ENCODE measurements at places on chromosomes 7 and 10.

- DNase-seq: no peak
Measured at GRCh38 chr10:116489460-116489859, 56.3 kb upstream of the PNLIP start.

GRCh38 chr7:50342616-50343114 lies 38.1 kb downstream of the IKZF1 start:
- DNase-seq: peak; percentile 43

GRCh38 chr7:137950263-137950621 lies 51.6 kb downstream of the CREB3L2 start:
- DNase-seq: no peak

GRCh38 chr7:25831831-25832411 lies 320.1 kb upstream of the NFE2L3 start:
- DNase-seq: no peak

DNA sequence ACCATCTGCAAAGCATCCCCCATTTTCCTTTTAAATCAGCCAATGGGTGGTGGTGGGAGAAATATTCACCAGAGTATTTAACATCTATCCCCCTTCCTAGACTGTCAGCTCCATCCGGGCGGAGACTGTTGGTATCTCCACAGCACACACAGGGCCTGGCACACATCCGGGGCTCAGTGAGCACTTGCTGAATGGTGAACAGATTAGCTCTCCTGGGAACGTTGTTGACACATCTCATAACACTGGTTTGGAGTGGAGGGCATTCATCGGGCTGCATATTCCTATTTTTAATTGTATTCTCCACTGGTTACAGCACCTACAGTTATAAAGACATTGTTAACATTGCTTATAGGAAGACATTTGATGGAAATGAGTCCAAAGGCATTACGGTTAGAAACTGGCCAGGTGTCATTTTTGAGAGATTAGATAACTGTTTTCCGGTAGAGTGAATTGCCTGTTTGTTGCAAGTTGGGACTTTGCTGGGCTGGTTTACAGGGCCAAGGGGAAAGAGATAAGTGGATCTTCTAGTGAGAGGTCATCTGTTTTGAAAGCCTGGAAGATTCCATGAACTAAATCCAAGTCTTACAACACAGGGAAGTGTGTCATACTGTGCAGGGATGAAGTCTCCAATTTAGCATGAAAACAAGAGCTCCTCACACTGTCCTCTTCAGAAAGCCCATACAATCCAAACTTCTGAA lies 101.8 kb downstream of the EGFR start:
- no peak for DNase-seq

GRCh38 chr7:92643821-92644220 lies 53.6 kb upstream of the FAM133B start:
- no peak for DNase-seq

GRCh38 chr7:11082552-11083213 lies 109.0 kb downstream of the PHF14 start:
- no peak for DNase-seq

- DNase-seq: no peak
Measured at GRCh38 chr7:157352516-157352915, 15.7 kb downstream of the DNAJB6 start.

- no peak for DNase-seq
Measured at GRCh38 chr7:107803009-107803610, at the start of gene SLC26A3. TSS of gene SLC26A3 (minus strand) at chr7:107803223. CDS start at chr7:107794509, 8,714 bp downstream.

DNA sequence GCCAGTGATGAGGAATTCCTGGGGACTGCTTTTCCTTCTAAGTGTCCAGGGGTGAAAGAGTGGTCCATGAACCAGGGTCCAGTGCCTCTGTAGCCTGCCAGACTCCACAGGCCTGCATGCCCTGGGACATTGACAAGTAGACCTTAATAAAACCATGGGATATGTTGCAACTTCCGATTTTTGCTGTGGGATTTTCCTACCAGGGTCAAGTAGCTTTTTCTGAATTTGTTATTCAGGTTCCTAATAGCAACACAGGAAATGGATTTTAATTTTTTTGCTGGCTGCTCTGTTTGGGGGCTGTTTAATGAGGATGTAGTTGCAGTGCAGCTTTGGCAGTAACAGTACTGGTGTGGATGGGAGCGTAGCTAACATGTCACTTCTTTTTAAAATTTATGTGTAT lies 42.1 kb downstream of the WBP1L start:
- DNase-seq: no peak

- DNase-seq: no peak
Measured at GRCh38 chr10:89235073-89235798, 16.3 kb downstream of the LIPA start.

DNA sequence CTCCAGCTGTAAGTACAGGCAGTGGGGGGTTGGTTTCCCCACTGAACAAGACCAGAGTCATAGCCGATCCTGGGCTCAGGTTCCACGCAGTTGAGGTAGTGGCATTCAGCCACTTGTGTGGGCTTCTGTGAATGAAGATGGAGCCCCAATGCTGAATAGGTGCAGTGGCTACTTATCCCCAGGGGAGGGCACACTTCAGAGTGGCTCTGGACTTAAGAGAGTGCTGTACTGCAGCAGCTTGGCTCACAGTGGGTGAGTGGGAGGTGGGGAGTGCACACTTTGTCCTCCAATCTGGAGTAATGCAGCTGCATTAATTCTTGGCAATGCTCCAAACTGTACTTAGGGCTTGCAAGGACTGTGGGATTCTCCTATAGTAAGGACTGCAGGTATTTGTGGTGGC lies 81.9 kb downstream of the BUB3 start:
- no peak for DNase-seq

GRCh38 chr7:116704650-116705228 lies 32.7 kb downstream of the MET start:
- DNase-seq: no peak
